NCI-H526 (cell line): ENCODE measurements at places on chromosomes 7 and 10.

- no peak for DNase-seq
Measured at GRCh38 chr10:123781956-123782500, 109.6 kb downstream of the CPXM2 start.

DNA sequence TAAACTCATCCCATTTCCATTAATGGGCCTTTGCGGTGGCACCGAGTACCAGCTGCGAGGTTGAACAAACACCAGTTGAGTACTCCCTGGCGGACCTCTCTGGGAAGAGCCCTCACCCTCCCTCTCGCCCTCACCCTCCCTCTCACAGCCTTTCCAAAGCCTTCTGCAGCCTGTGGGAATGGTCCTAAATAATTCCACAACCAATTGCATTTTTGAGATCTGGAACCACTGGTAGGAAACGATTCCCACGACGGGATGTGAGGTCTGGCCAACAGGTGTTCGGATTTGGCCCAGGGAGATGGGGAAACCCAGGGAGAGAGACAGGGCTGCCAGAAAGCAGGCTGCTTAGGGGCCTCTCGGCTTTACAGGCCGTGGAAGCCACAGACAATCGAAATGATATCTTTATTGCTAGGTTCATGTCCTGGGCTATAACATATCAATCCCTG, 5.3 kb downstream of the PTF1A start:
- DNase-seq: peak; percentile 71

DNA sequence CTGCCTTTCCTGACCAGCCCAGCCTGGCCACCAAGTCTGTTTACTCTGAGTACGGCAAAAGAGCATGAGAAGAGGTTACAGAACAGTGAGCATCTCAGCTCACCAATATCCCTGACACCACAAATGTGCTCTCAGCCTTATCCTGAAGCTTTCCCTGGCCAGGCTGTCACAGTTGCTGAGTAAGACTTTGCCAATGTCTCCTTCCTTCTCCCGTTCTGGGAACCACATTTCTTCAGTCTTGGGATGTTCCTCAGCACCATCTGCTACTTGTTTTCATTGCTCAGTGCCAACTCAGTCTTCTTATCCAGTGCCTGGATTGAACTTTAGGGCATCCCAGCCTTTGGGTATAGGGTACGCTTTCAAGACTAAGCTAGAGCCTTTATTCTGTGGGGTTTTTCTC, 7.1 kb upstream of the KCNIP2 start:
- no peak for DNase-seq

GRCh38 chr10:82440775-82441174, 565.8 kb downstream of the NRG3 start:
- DNase-seq: no peak

- no peak for DNase-seq
Measured at GRCh38 chr7:28686418-28686800, 271.7 kb downstream of the TRIL start.

DNA sequence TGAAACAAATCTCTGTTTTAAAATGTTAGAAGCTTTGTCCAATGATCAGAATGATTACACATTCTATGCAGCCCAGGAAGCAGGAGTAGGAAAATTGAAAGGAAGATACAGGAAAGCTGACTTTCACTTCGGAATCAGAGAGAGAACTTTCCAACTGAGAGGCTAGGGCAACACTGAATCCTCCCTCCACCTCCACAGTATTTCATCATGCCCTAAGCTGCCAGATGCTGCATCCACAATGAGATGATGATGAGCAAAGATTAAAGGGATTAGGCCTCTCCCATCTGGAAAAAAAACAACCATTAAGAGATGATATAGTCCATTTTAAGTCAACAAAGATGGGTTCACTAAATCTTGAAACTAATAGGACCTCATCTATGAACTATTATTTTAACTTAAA, 215.6 kb downstream of the GPR37 start:
- DNase-seq: no peak

DNA sequence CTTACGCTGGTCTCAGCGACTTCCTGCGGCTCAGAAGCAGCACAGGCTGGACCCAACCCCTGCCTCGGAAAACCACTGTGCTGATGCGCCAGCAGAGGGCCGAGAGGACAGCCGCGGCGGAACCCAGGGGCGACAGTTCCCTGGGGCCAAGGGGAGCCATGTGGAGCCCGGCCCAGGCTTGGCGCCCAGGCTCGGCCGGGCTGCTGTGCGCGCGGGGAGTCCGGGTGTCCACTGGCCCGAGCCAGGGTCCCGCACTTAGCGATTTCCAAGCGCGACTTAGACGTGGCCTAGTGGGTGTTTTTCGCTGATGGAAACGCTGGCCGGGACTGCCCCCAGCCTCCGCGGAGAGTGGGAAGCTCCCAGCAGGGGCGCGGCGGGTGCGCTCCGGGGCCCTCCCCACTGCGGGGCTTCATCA, 18.6 kb upstream of the ZNF32 start:
- DNase-seq: no peak

DNA sequence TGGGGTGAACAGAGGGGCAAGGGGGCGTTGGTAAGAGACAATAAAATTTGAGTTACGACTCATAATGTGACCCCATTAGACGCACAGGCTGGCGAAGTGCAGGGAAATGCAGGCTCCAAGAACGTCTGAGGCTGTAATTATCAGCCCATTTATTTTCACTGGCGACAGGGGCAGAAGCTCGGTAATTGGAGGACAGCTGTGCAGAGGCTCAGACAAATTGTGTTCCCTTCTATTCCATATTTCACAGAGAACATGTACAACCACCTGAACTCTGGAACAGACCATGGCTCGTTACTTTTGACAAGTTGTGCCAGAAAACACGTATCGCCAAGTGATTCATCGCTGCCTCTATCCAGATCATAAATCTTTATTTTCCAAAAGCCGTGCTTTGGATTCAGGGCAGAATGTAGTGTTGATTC, 137.3 kb upstream of the FRMD4A start:
- no peak for DNase-seq

DNA sequence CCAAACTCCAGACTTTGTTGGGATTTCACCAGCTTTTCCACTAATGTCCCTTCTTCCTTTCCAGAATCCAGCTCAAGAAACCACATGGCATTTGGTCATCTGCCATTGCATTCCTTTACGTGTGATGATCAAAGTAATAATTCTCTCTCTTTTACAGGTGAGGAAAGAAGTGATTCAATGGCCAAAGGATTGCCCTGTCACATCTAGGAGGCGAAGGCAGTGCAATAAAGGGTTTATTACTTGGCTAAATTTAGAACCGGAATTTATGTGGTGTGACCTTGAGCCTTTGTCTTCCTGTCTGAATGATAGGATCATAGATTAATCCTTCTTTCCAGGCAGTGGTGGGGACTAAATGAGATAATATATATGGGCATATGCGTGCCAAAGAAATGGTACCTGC, 58.3 kb upstream of the COBL start:
- no peak for DNase-seq

DNA sequence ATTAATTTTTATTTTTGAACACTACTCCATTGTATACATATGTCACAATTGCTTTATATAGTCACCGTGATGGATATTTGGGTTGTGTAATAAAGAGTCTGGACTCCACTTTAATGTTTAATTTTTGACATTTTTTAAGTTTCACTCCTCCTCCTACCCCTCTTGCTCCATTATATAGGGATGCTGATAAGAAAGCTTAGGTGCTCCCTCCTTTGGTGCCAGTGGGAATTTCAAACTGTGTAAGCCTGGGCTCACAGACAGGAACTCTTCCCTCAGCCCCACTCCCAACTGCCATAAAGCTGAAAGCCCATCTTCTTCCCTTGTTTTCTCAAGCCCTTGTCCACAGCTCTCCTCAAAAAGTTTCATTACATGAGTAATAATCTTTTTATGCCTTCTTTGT, 47.6 kb downstream of the TWIST1 start:
- no peak for DNase-seq

DNA sequence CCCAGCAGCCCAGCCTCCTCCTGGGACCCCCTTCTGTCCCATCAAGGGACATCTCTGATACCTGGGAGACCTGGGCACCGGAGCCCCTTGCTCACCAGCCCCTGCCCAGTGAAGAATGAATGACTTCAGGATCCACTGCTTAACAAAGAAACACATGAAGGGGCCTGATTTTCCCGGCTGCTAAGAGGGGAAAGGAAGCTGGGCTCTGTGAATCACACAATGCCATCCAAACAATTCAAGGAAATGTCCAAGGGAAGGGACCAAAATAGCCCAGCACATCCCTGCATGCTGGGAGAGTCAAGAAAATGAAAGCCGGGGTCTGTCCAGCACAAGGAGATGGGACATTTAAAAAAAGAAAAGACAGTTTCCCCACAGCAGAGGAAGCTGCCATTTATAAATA, 128.7 kb upstream of the JCAD start:
- no peak for DNase-seq

- no peak for DNase-seq
Measured at GRCh38 chr10:33706191-33706590, 371.7 kb upstream of the NRP1 start.

GRCh38 chr7:129843365-129843898, 109.3 kb downstream of the UBE2H start:
- DNase-seq: no peak

DNA sequence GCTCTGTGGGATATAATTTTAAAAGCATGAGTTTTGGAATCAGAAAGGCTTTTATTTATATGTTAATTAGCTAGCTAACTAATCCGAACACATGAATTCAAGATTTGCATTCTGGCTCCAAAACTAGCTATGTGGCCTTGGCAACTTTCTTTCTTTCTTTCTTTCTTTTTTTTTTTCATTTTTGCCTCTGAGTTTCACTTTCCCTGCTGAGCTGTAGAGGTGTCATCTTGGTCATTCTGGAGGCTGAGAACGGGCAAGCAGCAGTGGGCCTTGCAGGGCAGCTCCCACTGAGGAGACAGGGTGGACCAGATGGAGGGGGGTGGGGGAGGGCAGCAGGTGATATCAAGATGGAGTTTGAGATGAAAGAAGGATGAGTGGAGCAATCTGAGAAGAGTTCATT, 24.8 kb upstream of the SFMBT2 start:
- no peak for DNase-seq

DNA sequence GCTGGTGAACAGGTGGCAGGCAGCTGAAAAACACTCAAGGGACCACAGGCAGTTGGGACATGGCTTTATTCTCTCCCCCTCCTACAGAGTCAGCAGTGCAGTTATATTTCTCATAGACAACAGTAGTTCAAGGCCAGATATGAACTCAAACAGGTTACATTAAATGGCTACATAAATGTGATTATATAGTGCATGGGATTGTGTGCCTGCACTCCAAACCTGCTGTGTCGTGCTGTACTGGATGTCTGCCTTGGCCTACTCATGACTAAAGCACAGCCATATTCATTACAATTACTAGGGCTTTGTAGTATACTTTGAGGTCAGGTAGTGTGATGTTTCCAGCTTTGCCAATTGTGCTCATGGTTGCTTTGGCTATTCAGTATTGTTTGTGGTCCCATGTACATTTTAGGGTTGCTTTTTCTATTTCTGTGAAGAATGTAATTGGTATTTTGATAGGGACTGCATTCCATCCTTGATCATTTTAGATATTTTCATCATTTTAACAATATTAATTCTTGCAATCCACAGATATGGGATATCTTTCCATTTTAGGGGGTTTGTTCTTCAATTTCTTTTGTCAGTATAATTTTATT, 393.6 kb downstream of the CNTNAP2 start:
- DNase-seq: no peak

GRCh38 chr10:340646-341045, 205.4 kb downstream of the ZMYND11 start:
- no peak for DNase-seq

- DNase-seq: no peak
Measured at GRCh38 chr10:28691187-28691694, 13.9 kb downstream of the BAMBI start.
